ENCODE measurements at places on chromosomes 12 and 14.

DNA sequence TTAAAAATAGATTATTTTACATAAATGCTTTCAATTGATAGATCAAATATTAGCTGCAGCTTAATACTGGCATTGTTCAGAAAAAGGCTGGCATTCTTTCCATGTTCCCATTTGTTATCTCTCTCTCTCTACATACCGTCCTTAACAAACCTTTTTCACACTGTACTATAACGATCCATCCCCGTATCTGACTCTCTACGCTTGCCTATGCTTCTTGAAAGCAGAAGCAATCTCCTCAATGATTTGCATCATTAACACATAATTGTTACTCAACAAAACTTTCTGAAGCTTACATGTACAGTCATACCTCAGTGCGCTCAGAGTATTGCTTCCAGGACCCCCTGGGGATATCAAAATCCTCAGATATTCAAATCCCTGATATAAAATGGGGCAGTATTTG lies 89.7 kb downstream of the TMTC1 start:
- DNase-seq: no peak

GRCh38 chr14:100822013-100822412 lies 3.9 kb upstream of the MEG3 start:
- DNase-seq: no peak

DNA sequence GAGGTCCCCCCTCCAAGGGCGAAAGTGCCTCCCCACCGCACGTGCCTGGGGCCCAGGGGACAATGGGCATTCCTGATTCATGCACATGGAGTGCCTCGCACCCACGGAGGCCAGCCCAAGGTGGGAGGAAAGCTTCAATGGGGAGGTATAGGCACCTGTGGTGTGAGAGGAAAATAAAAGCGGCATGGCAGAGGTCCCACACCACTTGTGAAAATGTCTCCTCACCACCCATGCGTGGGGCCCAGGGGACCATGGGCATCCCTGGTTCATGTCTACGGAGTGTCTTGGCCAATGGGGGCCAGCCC lies 384.7 kb downstream of the ALG10 start:
- DNase-seq: no peak

DNA sequence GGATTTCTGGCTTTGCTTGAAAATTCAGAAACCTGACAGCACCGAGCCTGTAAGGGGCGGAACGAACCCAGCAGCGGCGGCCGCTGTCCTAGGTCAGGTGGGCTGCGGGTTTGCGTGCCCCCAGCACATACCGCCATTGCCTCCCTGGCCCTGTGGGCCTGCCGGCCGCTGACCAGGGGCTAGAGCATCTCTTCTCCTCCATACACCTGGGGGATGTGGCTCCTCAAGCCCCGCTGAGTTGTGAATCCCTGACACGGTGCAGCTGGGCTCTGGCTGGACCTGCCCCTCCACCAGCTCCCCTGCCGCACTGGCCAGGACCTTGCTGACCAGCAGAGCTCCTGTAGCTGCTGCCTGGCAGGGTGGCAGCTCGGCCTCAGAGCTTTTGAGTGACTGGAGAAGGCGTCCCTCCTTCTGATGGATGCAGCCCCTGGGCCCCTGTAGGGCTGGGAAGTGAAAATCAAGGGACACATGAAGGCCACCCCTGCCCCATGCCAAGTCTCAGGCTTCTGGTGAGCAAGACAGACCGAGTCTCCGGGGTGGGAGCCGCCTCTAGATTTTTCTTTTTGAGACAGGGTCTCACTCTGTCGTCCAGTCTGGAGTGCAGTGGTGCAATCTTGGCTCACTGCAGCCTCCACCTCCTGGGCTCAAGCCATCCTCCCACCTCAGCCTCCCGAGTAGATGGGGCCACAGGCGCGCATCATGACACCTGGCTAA lies 184.9 kb upstream of the SFSWAP start:
- DNase-seq: no peak
